ENCODE measurements at places on chromosomes 13 and 19. TPM values are rescaled to one million over a fixed set of nuclear protein-coding genes. Genes with fewer than 3 reads are reported as not detected.
A peak's percentile ranks its signal among the peaks of the same experiment; 100 is the strongest.

- DNase-seq, result no peak
Observed at GRCh38 chr19:4256563-4256962, 9.7 kb downstream of the YJU2 start.

Gene DCT
- total RNA-seq, result 0.17 TPM

GRCh38 chr13:83879431-83880171 lies 2.7 kb downstream of the SLITRK1 start:
- no peak for DNase-seq

- no peak for DNase-seq
Observed at GRCh38 chr13:100139817-100140216, 50.9 kb downstream of the PCCA start.

Gene CYP4F2
- not detected for total RNA-seq

Gene MIA
- total RNA-seq, result not detected

DNA sequence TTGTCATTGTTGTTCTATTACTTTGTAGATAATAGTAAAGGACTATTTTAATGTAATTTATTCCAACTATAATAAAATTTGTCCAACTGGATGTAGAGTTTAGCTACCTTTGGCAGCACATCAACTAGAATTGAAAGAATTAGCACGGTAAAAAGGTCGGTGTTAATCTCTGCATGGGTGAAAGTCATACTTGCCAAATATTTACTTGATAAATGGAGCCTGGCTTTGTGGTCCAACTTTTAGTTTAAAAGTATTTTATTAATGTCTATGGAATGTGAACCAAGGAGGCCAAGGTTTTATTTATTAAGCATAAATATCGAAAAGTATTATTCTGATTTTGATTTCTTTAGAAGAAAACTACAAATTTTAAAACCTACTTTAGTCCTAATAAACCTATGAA lies 1389.0 kb downstream of the PCDH9 start:
- no peak for DNase-seq

DNA sequence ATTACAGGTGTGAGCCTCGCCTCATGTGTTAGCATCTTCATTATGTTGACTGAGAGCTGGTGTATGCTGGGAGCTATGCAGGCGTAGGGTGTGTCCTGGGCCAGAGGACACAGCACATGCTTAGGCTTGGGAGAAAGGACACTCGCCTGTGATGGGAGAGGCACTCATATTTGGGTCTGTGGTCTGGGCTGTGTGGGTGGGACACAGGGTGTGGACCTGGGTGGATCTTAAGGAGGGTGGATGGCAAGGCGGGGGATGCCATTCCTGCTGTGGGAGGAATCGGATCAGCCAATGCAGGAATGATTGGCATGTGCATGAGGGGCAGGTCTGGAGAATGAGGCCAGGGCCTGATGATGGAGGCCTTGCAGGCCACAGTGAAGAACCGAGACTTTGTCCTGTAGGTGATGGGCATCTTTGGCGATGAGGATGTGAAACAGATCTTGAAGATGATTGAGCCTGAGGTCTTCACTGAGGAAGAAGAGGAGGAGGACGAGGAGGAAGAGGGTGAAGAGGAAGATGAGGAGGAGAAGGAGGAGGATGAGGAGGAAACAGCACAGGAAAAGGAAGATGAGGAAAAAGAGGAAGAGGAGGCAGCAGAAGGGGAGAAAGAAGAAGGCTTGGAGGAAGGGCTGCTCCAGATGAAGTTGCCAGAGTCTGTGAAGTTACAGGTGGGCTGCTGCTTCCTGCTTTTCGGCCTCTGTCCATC lies 55.4 kb downstream of the RYR1 start:
- no peak for DNase-seq

Gene LSM7
- 238 TPM for total RNA-seq

Gene CEBPG
- 12.8 TPM for total RNA-seq

- no peak for DNase-seq
Observed at GRCh38 chr19:15187026-15188007, 13.5 kb downstream of the NOTCH3 start.

- no peak for DNase-seq
Observed at GRCh38 chr13:23824371-23824770, 64.8 kb downstream of the MIPEP start.

DNA sequence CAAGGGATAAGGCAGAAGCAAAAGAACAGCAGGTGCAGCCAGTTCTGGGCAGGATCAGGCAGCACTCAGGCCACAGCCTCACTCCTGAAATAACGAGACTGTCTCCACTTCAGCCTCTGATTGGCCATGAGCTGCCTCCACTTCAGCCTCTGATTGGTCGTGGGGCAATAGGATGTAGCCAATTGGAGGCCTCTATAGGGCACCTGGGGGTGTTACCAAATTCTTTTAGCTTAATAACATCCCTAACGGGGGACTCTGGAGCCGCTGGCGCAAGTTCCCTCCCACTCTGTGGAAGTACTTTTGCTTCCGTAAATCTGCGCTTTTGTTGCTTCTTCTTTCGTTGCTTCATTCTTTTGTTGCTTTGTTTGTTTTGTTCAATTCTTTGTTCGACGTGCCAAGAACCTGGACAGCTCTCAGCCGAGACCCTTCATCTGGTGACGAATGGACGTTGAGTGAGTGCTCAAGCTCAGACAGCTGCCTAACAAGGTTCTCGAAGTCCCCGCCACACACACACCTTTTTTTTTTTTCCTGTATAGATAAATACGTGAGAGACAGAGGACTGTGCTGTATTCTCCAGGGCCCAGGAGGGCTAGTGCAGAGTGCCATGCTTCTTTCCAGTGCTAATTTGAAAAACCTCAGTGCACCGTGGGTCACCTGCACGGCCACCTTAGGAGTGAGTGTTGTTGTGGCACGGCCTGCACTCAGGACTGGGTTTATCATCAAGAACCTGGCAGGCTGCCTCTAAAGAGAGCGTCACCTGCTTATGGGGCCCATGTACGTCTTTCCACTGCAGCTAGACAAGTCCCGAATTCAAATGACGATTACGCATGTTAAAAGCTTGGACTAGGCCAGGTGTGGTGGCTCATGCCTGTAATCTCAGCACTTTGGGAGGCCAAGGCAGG lies 32.0 kb upstream of the TUBGCP3 start:
- DNase-seq, result no peak

- DNase-seq, result no peak
Observed at GRCh38 chr19:3389446-3389778, 23.0 kb downstream of the NFIC start.

Gene ZNF835
- not detected for total RNA-seq

Gene ZNF416
- 5.0 TPM for total RNA-seq

DNA sequence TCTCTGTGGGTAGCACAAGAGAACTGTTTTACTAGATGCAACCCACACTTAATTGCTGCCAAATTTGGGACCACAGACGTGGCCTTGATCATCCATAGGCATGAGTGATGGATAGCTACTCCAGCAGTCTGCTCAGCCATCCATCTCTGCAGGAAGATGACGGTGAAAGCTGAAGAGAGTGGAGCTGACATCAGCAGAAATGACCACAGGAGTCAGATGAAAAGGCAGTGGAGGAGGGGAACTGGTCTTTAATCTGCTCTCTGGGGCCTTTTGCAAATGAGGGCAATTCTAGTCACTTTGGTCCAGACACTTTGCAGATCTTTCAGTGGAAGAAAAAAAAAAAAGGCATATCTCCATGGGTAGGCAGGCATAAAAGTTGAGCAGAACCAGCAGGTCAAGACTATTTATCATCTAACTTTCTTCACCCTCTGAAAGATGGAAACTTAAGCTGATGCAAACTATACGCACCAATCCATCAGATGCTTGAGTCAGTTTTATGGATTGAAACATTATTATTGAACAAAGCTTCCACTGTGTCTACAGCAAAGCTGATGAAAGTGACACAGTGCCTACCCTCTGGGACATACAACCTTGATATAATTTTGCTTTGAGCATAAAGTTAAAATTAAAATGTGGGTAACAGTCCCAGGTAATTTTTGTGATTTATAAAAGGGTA lies 281.6 kb upstream of the OBI1 start:
- DNase-seq, result no peak

- DNase-seq, result no peak
Observed at GRCh38 chr19:19687090-19687489, 18.5 kb downstream of the ZNF101 start.

Gene C19orf38
- total RNA-seq, result 3.3 TPM

DNA sequence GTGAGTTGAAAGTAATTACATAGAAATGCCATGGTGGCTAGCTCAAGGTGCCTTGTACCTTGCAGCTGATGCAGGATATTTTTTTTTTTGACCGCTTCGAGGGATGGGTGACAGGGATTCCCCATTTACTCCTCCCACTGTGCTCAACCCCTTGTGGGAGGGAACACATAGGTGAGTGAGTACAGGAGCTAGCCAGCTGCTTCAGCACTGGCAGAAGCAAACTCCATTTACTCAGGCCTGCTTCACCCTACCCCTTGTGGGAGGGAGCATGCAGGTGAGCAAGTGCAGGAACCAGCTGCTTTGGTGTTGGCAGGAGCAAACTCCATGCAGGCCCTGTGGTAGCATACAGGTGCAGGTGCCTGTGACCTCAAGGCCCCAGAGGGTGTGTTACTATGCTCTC lies 330.1 kb downstream of the TDRD3 start:
- no peak for DNase-seq

- DNase-seq, result no peak
Observed at GRCh38 chr13:109146912-109147647, 517.7 kb downstream of the MYO16 start.

DNA sequence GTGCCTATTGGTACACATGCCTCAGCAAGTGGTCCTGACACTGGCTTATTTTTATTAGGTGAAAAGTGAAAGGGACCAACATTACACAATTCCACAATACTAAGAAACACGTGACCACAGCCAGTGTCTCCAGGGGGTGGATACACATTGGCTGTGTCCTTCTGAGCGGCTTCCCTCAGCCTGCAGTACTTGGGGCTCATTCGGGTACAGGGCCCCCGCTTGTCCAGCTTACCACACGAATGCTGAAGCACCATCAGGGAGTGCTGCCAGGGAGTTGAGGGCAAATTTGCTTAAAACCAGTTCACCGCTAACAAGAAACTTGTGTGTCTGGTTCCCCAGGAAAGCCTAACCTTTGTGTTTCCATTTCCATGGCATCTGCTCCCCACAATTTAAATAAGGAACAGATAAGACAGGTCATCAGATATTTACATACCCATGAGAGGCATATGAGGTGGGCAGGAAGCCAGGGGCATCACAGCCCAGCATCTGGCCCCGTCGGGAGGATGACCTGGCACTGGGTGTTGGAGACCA lies 23.3 kb downstream of the PBX4 start:
- no peak for DNase-seq

Gene CBY2
- total RNA-seq, result not detected

- no peak for DNase-seq
Observed at GRCh38 chr13:76724421-76724820, 161.8 kb downstream of the KCTD12 start.

Gene PSG7
- total RNA-seq, result not detected

Gene ZNF66
- total RNA-seq, result 0.35 TPM

Gene ZNF442
- total RNA-seq, result 0.84 TPM

Gene MAST3
- total RNA-seq, result 5.5 TPM

DNA sequence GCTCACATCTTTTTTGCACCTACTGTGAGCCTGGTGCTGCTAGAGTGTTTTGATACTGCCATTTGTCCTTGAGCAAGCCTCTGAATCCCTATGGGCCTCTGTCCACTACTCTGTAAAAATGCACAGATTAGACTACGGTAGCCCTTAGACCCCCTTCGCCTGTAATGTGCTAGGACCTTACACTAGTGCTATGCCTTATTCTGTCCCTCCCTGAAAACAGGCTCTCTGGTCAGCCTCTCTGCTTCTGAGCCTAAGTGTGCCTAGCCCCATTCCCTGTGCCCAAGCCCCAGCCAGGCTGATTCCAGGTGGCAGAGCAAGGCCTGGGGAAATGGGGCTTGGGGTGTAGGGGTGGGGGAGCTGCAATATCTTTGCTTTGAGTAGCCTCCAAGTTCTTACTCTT lies 10.7 kb downstream of the HMGB1 start:
- DNase-seq, result no peak

Gene GMIP
- 6.6 TPM for total RNA-seq

GRCh38 chr13:99123101-99124045 lies 77.3 kb upstream of the UBAC2 start:
- DNase-seq, result peak; percentile 30

- DNase-seq, result no peak
Observed at GRCh38 chr13:20141238-20142022, 19.4 kb downstream of the GJA3 start.

DNA sequence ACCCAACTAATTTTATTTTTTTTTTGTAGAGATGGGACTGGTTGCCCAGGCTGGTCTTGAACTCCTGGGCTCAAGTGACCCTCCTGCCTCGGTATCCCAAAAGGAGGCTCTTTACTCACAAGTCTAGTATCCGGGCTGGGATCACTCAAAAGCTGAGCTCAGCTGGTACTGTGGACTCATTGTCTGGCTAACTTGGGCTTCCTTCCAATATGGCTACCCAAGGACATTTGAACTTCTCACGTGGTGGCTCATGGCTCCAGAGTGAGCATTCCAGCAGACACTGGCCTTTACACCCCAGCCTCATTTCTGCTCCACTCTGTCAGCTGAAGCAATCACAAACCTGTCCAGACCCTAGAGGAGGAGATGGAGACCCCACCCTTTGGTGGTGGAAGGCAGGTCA lies 28.9 kb downstream of the HPN start:
- DNase-seq, result no peak

GRCh38 chr13:41032691-41033376 lies 13.7 kb upstream of the ELF1 start:
- no peak for DNase-seq

Measured in Caki2 (cell line).